Caudate nucleus (tissue), 63 donors: ENCODE measurements at places on chromosomes 16 and 17.

DNA sequence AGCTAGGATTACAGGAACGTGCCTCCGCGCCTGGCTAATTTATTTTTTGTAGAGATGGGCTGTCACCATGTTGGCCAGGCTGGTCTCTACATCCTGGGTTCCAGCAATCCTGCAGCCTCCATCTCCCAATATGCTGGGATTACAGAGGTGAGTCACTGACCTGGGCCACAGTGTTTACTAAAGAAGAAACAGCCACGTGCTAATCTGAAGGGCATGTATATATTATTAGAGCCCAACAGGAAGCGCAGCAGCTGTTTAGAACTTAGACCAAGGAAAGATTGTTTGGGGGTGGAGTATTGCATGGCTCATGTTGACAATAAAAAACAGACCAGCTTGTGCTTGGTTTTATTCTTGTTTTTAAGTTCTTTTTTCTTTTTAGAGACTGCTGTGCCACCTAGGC lies 60.2 kb downstream of the HAPSTR1 start:
- no peak for DNase-seq

GRCh38 chr16:1042866-1043265 lies 29.7 kb upstream of the SSTR5 start:
- DNase-seq: no peak

- DNase-seq: no peak
These were observed 50.9 kb upstream of the NLK start for GRCh38 chr17:27991462-27991993.

- no peak for DNase-seq
These were observed 42.0 kb downstream of the IL21R start for GRCh38 chr16:27444015-27444414.

DNA sequence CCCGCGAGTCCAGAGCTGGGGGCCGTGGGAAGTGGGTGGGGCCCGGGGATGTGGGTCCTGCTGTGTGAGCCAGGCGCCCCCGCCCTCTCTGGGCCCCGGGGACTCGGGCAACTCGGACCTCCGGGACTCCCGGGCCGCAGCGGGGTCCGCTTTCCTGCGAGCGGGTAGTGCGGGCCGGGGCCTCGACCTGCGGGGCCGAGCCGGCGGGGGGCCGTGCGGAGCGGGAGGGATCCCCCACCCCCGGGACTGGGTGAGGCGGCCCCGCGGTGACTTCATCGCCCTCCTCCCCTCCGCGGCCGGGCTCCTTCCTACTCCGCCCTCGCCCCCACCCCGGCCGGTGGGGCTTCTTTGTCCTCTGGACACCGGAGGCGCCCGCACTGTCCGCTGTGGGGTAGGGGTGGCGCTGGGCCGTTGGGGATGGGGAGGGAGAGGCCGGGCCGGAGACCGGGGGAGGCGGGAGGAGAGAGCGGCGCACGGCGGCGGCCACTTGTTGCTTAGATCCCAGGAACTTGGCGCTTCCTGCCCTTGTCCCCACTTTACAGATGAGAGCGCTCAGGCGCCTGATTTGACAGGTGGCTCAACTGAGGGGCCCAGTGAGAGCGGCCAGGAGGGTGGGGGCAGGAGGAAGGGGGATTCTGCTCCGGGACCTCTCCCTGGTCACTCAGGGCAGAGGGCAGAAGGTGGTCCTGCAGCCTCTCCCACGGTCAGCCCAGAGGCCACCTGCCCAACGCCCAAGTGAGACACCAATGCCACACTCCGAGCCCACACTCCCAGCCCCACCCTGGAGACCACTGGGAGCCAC lies 874 bp downstream of the CMTM3 start:
- no peak for DNase-seq

GRCh38 chr16:35743101-35743692 lies 2283.8 kb downstream of the TP53TG3F start:
- DNase-seq: no peak

DNA sequence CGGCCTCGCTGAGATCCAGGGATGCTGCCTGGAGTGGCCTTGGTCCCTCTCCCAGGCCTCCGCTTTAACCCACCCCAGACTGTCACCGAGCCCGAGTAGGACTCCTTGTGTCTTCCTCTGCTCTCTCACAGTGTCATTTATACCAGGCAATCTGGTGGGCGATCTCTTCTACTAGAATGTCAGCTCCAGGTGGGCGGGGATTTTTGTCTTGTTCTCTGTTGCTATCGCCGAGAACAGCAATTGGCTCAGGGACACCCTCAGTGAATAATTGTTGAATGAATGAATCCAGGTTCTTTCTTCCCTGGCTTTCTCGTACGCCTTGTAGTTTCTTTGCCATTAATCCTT lies 591 bp downstream of the DHX38 start:
- peak; percentile 75 for DNase-seq

GRCh38 chr16:83109490-83110125 lies 482.8 kb downstream of the CDH13 start:
- DNase-seq: no peak

- DNase-seq: no peak
These were observed 183.7 kb downstream of the SNX29 start for GRCh38 chr16:12160249-12160648.

DNA sequence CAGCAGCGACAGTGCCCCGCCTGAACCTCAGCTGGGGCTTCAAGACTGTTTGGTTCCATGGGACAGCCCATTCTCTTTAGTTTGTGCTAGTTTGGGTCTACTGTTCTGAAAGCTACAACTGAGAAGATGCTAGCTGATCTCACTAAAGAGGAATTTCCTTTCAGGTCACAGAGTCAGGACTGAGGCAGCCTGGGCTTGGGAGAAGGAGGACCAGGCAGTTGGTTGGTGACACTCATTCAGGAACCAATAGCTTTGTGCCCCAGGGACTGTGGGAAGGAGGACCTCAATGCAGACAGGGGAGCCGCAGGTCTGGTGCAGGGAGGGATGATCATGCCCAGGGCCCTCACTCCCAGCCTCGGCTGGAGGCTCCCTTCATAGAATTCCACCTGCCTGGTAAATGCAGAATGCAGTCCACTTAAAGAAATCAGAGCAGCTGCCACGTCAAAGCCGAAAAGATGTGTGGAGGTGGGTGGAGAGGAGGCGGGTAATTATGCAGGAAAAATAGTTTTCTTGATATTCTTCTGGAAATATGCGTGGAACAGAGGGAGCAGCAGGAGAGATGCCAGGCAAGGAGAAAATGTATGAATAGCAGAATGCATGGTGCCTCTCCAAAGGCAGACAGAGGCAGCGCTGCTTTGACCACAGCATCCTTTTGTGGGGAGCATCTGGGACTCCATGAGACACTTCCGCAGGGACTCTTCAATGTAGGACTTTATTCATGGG lies 32.6 kb upstream of the ZFP90 start:
- no peak for DNase-seq

DNA sequence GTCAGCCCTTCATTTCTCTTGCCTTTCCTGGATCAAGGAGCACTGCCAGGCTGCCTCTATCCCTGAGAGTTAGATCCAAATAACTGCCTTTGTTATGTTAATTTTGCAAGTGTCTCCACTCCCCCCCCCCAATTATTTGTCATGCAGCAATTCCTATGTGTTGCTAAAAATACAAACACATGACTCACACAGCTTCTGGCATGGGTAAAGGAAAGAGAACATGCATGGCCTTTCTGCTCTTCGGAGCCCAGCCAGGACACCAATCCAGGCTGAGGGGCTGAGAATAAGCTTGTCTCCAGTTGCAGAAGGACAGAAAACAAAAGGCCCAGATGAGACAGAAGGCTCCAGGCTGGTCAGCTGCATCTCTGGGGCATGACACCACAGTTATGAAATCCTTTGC lies 148.0 kb upstream of the TNRC6C start:
- no peak for DNase-seq

- no peak for DNase-seq
These were observed 540.8 kb upstream of the HSBP1 start for GRCh38 chr16:83266848-83267553.

DNA sequence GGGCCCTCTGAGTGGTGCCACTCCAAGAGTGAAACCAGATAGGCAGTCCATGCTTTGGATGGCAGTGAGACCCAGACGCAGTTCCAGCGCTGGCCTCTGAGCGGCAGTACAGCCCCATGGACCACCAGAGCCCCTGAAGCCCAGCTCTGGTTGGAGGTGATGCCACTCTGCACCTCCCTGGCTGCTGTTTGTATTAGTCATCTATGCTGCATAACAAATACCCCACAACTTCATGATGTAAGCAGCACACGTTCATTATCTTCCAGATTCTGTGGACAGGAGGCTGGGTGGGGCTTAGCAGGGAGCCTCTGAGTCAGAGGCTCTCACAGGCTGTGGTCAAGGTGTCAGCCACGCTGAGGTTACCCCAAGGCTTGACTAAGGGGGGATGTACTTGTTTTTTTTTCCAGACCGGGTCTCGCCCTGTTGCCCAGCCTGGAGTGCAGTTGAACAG lies 5.1 kb upstream of the NME4 start:
- DNase-seq: no peak

GRCh38 chr16:24851700-24852099 lies 5.9 kb downstream of the SLC5A11 start:
- no peak for DNase-seq

DNA sequence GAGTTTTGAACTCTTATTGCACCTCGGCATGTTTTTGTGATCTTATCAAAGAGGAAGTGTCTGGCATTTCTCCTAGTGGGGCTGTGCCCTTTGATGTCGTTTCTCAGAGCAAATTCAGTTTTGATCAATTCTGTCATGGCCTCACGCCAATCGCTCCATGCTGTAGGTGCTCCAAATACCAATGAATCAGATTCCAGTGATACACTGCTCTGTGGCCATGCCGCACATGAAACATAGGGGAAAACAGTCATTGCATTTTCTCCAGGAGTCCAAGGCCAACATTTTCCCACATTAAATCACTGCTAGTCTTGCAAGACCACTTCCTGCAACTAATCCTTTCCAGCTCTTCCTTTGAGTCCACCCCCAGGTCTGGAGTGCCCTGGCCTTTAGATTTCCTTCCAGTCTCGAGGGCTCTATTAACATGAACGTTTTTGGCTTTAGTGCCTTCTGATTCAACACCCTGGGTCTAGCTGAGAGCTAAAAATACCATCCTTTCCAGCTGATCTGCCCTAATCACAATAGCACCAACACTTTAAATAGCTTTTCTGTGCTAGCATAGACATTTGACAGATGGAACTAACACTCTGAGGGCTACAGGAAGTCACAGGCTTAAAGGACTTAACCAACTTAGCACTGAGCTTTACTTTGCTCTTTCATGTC lies 18.2 kb upstream of the RASL10B start:
- DNase-seq: no peak

- DNase-seq: no peak
These were observed 138.7 kb downstream of the GAS7 start for GRCh38 chr17:10059684-10060211.

DNA sequence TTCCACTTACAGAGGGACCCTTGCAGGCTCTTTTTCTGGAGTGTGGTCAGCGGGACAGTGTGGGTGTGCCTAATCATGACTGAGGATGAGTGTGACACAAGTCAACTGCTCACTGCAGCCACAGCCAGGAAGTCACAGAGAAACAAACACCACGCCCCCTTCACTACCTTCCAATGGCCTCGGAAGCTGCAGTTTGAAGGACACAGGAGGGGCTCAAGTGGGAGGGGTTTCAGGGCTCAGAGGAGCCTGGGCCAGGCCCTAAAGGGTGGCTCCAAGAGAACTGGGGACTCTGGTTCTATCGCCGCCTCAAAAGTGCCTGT lies 116.2 kb upstream of the SDK2 start:
- DNase-seq: no peak

GRCh38 chr16:52066962-52067361 lies 480.0 kb downstream of the TOX3 start:
- no peak for DNase-seq

- DNase-seq: no peak
These were observed 132.6 kb downstream of the ZNF778 start for GRCh38 chr16:89349947-89350633.

DNA sequence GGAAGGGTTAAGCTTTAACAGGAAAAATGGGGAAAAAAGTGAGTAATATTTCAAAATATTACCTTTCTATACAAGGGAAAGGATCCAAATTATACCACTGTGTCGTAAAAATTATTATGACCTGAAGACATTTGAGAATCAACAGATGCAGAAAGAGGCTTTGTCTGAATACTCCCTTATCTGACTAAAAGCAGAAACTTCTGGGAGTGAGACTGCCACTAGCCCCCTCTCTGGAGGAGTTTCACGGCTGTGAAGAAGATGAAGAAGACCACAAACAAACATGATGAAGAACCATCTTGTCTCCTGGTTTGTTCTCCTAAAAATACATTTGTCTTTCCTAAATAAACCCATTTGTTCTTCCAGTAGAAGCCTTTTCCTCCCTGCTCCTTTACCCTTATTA lies 29.4 kb downstream of the CNTROB start:
- no peak for DNase-seq

DNA sequence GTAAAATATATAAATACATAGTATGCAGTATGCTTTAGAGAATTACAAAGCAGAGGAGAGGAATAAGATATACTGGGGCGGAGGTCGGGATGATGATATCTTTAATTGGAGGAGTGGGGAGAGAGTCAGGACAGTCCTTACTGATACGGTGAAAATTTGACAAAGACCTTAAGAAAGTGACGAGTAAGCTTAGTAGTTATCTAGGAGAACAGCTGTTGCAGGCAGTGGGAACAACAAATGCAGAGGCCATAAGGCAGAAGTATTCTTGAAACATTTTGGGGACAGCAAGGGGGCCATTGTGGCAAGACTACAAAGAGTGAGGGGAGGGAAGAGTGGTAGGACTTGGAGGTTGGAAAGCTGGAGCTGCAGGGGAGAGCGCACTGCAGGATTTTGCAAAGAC lies 22.3 kb upstream of the CDC6 start:
- no peak for DNase-seq

- DNase-seq: no peak
These were observed 536.3 kb downstream of the GRIN2A start for GRCh38 chr16:9645911-9646310.

- DNase-seq: no peak
These were observed 57.4 kb downstream of the EMP2 start for GRCh38 chr16:10522966-10523365.

- no peak for DNase-seq
These were observed 9.8 kb upstream of the TMEM92 start for GRCh38 chr17:50264263-50265113.

DNA sequence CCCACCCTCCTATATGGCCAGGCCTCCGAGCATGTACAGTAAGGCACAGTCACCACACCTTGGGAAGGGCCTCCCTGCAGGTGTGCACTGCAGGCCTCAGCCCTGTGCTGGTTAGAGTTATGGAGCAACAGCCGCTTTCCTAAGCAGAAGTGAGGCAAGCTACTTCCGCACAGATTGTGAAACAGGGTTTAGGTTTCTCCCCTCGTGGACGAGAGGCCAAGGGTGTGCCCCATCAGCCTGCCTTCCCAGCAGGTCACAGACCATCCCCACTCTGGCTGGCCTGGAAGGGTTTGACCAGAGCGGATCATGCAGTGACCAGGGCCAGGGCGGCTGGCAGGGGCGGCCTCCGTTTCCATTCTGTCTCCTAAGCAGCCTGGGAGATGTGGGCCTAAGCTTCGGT lies 4.7 kb downstream of the MSRB1 start:
- DNase-seq: no peak

GRCh38 chr16:80387318-80387921 lies 153.4 kb upstream of the DYNLRB2 start:
- no peak for DNase-seq

- no peak for DNase-seq
These were observed 869 bp downstream of the ZNF48 start for GRCh38 chr16:30395992-30396585.
